ENCODE measurements at places on chromosomes 7 and 10. TPM values are rescaled to one million over a fixed set of nuclear protein-coding genes. Genes with fewer than 3 reads are reported as not detected.

LRMDA gene
- total RNA-seq, result 0.96 TPM

MACC1 gene
- not detected for total RNA-seq

FAM24B gene
- not detected for total RNA-seq

SFXN2 gene
- 2.1 TPM for total RNA-seq

SMURF1 gene
- total RNA-seq, result 26.5 TPM

PDK4 gene
- 227 TPM for total RNA-seq

ELMO1 gene
- total RNA-seq, result 40.8 TPM

DNA sequence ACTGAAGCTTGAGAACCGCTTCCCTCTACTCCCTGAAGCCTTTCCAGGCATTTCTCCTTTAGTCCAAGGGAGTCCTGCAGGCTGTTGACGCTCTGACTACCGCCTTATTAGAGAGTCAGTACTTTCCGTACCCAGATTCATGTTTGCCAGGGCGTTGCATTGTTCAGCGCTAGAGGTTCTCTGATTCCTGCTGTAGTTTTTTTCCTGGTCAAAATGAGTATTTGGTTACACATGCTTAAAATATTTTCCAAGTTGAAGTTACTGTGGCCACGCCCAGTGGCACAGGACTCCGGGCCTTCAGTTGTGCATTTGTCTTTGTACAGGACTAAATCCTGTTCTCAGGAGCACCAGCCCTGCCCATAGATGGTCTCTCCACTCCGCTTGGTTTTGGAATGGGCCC is 7.9 kb downstream of the MTURN start:
- no peak for DNase-seq

DNA sequence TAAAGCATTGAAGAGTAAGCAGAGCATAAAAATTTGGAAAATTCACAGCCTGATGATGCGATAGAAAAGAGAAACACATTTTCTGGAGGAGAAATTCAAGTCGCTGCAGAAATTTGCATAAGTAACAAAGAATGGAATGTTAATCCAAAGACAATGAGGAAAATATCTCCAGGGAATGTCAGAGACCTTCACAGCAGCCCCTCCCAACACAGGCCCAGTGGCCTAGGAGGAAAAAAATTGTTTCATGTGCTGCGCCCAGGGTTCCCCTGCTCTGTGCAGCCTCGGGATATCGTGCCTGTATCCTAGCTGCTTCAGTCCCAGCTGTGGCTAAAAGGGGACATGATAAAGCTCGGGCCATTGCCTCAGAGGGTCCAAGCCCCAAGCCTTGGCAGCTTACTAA is 206.8 kb downstream of the TPK1 start:
- no peak for DNase-seq

DNA sequence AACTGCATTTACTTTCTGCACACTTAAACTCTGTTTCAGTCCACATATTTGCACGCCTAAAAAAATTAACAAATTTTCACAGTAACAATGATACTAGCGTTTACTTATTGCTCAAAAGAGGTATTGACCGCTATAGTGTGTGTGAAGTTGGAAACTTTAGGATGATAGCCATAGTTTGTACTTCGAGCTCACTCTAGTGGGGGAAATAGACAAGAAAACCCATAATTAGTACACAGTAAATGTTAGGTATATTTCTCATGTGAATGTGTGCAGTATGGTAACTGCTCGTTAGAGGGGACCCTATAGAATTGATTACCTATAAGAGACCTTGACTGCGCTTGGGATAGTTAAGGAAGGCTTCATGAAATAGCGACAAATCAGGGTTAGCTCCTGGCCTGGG is 238.4 kb downstream of the AUTS2 start:
- no peak for DNase-seq

GRCh38 chr10:45253183-45253914 is 62.1 kb downstream of the OR13A1 start:
- no peak for DNase-seq

GRCh38 chr7:108440613-108441012 is 15.6 kb downstream of the NRCAM start:
- no peak for DNase-seq

GRCh38 chr10:62437696-62438095 is 63.5 kb downstream of the ZNF365 start:
- no peak for DNase-seq

DNA sequence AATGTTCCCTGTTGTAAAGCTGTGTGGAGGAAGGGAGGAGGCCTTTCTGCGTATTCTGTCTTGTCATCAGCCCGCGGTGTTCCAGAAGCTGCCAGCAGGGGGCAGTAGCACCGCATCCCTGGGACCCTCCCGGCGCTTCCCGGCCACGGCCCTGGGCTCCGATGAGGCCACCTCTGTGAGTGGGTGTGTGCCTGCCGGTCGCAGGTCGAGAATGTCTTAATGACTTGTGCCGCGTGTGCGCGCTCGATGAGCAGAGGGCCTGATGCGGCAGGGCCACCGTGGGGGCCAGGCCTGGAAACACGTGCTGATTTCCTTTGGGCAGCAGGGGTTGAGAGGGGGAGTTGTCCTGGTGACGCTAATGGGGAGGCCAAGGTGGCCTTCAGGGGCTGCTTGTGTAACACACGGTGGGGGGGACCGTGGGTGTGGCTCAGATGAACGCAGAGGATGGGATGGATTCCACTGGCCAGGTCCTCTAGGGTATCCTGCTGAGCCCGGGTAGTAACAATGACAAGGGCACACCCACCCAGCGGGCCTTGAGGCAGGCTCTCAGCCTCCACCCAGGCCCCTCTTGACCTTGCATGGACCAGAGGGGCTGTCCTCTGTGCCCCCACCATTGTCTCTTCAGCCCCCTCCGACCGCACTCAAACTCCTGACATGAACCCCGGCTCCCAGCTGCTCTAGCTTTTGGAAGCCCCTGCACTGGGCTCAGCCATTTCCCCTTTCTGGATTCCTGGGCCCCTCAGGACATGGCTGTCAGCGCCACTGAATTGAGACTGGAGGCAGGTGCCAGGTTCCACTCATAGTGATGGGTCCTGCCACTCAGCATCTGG is 135.9 kb upstream of the PODXL start:
- DNase-seq, result no peak

DNA sequence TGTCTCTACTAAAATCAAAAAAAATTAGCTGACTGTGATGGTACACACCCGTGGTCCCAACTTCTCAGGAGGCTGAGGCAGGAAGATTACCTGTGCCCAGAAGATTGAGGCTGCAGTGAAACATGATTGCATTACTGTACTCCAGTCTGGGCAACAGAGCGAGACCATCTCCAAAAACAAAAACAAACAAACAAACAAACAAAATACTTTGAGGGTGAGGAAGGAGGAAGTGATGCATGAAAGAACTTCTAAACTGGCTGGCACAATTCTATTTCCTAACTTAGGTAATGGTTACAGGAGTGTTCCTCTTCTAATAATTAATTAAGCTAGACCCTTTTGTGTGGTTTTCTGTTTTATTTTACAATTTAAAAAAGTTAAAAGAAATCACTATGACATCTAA is 15.5 kb downstream of the WAPL start:
- no peak for DNase-seq

DNA sequence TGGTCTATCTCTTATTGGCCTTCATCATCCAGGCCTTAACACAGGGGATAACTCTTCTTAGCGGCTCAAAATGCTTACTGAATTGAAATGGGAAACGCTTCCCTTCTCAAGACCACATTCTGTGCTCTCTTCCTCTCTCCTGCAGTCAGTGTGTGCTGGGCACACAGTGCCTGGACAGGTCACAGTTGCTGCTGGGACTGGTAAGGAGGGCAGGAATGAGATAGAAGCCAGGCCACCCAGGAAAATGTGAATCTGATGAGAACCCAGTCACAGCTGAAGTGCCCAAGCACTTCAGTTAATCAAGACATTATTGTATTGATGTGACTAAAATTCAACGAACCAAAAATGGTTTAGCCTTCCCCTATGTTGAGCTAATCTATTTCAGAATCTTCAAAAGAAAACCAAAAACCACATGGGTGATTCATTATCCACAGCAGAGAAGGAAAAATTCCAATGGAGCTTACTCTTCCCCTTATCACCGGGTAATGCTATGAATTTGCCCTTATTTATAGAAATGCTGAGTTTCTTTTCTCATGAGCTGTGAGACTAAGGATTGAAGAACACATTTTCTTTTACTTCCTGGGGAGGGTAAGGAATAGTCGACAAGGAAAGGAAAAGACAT is 41.2 kb upstream of the PLPP4 start:
- DNase-seq, result no peak

DNA sequence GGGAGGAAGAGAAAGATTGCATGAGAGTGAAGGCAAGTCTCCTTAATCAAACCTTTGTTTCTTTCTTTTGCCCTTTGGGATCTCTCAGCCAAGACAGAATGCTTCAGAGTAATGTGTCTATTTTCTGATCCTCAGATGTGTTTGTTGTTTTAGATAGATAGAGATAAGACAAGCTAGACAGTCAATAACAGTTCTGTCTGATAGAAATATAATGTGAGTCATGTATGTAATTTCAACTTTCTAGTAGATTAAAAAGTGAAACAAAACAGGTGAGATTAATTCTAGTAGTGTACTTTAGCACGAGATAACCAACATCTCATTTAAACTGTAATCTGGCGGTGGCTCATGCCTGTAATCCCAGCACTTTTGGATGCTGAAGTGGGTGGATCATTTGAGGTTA is 159.2 kb downstream of the GATA3 start:
- no peak for DNase-seq

GRCh38 chr10:12308736-12309375 is 40.5 kb upstream of the CAMK1D start:
- no peak for DNase-seq

- DNase-seq, result no peak
Measured at GRCh38 chr10:26430641-26431163, 7.4 kb upstream of the APBB1IP start.

DNA sequence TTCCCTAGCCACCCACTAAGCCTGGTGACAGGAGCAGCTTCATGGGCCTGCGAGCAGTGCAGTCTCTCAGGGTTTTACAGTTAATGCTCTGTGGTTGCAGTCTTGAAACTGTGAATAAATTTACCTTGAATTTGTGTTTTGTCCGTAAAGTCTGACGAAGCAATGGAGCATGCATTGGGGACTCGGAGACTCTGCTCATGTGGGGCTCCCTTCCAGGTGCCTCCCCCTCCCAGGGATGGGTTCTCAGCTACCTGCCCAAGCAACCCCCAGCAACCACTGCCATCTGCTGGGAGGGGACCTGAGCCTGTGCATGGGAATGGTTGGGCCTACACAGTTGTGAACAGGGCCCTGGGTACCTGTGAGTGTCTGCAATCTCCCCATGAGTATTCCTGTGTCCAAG is 36.3 kb upstream of the IKZF1 start:
- DNase-seq, result no peak

DNA sequence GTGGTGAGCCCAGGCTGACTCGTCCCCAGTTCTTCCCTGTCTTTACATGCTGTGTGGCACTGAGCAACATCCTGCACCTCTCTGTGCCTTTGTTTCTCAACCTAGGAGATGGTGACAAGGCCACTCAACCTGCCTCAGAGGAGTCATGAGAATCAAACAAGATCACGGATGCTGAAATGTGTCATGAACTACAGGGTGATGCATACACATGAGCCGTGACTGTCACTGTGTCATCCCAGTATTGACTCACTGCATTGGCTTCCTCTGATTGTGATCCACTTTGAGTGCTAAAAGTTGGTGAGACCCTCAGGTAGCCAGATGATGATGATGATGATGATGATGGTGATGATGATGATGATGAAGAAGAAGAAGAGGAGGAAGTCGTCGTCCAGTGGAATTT is 11.5 kb downstream of the C10orf71 start:
- no peak for DNase-seq

DNA sequence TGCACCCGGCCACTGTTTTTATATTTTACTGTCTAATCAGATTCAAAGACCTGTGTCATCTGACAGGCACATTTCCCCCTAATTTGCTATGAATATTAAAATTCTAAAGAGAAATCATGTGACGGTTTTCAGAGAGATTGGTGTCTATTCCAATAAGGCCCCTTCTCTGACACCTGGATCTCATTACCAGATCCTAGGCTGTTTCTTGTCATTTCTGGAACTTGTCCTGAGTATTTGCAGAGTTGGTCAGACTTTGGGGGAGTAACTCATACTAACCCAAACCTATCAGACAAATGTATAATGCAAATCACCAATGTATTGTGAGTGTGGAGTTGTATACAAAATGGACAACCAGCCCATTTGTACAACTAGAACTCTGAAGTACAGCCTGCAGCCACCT is 29.5 kb downstream of the MYO1G start:
- no peak for DNase-seq

DNA sequence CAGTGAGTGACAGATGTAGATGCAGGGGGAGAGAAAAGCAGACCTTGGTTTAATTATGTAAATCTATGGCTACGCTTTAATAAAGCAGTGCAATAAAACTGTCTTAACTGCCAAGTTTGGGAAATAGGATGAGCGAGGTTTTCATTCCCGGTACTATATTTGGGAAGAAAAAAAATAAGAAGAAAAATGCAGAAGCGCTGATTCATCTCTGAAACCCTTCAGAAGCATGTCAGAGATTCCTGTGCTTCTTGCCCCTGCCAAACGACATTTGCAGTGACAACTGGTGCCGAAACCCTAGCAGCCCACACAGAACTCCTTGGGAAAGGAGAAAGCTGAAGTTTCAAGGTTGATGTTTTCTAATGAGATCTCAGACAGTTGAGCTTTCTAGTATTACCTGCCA is 380.7 kb downstream of the REEP3 start:
- no peak for DNase-seq

DNA sequence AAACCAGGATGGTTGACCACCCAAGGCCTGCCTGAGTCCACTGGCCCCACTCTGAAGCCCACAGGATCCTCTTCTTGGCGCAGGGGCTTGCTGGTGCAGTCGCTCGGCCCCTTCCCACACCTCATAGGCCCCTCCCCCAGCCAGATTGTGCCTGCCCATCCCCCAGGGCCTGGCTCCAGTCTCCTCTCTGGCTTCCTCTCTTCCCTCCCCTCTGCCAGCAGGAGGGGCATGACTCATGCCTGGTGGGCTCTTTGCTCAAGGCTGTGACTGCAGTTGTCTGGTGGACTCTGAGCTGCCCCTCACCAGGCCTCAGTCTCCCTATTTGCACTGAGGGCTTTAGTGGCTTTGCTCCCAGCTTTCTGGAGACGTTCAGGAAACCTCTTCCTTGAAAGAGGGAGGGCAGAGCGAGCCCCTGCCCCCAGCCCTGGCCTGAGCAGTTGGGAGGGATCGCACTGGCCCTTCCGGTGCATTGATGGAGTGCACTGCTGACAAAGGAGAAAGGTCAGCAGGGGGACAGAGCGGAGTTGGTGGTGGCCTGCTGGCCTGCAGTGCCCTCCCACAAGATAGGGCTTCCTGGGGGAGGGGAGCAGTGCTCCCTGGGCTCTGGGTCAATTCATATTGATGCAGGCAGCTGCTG is 60.7 kb downstream of the ZMIZ1 start:
- no peak for DNase-seq

- DNase-seq, result peak; percentile 85
Measured at GRCh38 chr10:20598590-20598989, 298.5 kb downstream of the NEBL start.

- no peak for DNase-seq
Measured at GRCh38 chr7:139635526-139636302, 112.2 kb downstream of the CLEC2L start.

GRCh38 chr10:51691135-51691534 is 8.3 kb downstream of the CSTF2T start:
- DNase-seq, result no peak

GRCh38 chr7:3068530-3068929 is 24.9 kb upstream of the CARD11 start:
- no peak for DNase-seq

GRCh38 chr7:18786196-18786727 is 290.7 kb downstream of the HDAC9 start:
- DNase-seq, result no peak

- no peak for DNase-seq
Measured at GRCh38 chr10:34530778-34531177, 284.3 kb downstream of the PARD3 start.

GRCh38 chr7:27260211-27260610 is 17.6 kb downstream of the EVX1 start:
- DNase-seq, result no peak

- DNase-seq, result peak; percentile 74
Measured at GRCh38 chr7:2843711-2844152, 376 bp downstream of the GNA12 start.

Data from ascending aorta (tissue), 2 donors.